Activated CD8-positive, alpha-beta memory T cell treated with anti-CD3 and anti-CD28 coated beads for 36 hours (primary cell): ENCODE measurements at places on chromosomes 5 and 9. TPM values are rescaled to one million over a fixed set of nuclear protein-coding genes. Genes with fewer than 3 reads are reported as not detected.

The HTR4 gene
- not detected for total RNA-seq

The PCDHA7 gene
- not detected for total RNA-seq

The PCDH12 gene
- total RNA-seq: 0.76 TPM

The MARVELD2 gene
- 0.25 TPM for total RNA-seq

The IL9 gene
- total RNA-seq: 9.9 TPM
